Aorta (tissue), 5 donors: ENCODE measurements at places on chromosomes 12 and 14.

DNA sequence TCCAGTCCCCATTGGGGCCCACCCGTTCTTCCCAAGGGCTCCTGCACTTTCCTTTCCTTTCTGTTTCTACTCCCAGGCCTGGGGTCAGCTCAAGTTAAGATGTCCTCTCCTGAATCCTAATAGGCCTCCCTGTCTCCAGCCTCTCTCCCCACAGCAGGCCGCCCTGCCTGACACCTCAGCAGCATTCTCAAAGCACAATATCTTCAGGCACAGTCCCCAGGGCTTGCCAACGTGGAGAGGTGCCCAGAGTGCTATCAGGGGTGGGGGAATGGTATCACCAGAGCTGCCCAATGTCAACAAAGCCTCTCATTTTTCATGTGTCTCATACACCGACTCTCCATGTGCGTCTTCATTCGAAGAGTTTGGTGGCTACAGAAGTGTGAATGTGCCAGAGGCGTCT, 123.0 kb downstream of the FOXN3 start:
- DNase-seq, result no peak

DNA sequence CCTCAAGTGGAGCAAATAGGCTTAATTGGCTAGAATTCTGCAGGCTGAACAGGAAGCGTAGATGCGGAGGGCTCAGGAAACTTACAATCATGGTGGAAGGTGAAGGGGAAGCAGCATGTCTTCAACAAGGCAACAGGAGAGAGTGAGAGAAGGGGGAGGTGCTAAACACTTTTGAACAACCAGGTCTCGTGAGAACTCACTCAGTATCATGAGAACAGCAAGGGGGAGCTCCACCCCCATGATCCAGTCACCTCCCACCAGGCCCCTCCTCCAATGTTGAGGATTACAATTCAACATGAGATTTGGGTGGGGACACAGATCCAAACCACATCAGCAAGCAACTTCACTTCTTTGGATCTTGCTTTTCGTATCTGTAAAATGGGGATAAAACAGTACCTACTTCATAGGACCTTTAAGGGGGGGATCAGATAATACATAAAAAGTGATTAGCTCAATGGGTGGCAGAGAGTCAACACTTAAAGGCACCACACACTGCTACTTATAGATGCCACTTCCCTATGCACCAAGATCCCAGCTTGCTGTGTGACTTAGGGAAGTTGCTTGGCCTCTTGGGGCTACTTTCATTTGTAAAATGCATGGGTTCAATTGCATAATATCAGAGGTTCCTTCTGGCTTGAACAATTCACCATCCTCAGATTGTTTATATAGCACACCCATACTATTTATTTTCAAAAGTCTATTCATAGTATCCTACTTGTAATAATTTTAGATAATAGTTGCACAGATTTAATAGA, 184.8 kb upstream of the RPH3A start:
- DNase-seq, result no peak

- no peak for DNase-seq
These were observed 54.1 kb downstream of the PLXNC1 start for GRCh38 chr12:94202245-94203180.

DNA sequence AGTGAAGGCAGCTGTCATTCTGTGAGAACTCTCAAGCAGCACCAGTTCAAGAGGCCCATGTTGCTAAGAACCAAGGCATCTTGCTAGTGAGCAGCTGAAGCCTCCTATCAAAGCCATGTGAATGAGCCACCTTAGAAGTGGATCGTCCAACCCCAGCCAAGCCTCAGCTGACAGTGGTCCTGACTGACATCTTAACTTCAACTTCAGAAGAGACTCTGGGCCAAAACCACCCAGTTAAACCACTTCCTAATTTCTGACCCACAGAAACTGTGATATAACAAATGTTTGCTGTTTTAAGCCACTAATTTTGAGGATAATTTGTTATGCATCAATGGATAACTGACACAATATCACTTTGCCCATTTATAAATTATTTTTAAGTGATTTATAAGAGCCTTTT, 256.0 kb downstream of the RPAP3 start:
- DNase-seq, result no peak

GRCh38 chr14:38176379-38176778, 31.3 kb upstream of the SSTR1 start:
- DNase-seq, result no peak

GRCh38 chr12:7937833-7938506, 2.0 kb upstream of the SLC2A3 start:
- no peak for DNase-seq

GRCh38 chr12:56206452-56207166, 15.1 kb downstream of the RNF41 start:
- DNase-seq, result peak; percentile 69

- no peak for DNase-seq
These were observed 341.5 kb upstream of the DDHD1 start for GRCh38 chr14:53494587-53494986.

DNA sequence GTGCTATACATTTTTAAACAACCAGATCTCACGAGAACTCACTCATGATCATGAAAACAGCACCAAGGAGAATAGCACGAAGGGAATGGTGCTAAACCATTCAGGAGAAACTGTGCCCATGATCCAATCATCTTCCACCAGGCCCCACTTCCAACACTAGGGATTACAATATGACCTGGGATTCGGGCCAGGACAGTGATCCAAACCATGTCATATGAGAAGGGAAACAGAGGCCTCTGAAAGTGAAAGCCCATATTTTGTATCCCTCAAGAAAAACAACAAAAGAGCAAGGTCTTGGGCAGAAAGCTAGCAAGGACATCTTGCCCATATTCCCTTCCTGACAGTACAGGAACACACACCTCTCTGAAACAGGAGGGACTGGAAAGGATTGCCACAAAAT, 163.9 kb upstream of the VASH1 start:
- DNase-seq, result no peak

DNA sequence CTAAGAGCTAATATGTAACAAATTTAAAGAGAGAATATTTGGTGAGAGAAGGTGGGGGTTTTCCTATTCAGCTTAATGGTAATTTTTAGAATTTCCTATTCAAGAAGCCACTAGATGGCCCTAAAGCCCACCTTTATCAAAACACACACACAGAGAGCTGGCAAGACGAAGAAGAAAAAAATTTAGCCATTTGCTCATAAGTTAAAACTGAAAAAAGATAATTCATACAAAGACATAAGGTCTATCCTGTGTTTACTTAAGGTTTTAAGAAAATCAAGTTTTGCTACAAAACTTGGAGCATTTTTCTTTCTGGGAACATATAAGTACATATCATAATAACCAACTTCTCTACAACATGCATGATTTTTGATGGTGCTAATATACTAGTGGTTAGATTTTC, 46.8 kb upstream of the PCED1B start:
- DNase-seq, result no peak

DNA sequence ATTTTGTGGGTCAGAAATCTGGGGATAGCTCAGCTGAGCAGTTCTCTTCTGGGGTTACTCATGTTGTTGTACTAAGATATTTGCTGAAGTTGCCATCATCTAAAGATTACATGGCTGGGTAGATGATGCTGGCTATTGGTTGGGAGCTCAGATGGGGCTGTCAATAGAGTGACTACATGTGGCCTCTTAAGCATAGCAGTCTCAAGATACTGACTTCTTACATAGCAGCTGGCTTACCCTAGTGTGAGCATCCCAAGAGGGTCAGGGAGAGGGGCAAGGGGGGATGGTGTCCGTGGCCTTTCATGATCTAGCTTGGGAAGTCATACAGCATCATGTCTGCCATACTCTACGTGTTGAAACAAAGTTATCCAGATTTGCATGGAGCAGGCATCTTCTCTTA, 90.1 kb upstream of the HMGA2 start:
- no peak for DNase-seq

- no peak for DNase-seq
These were observed 79.7 kb downstream of the SPTB start for GRCh38 chr14:64800000-64800399.

GRCh38 chr12:5489760-5490406, 58.0 kb downstream of the NTF3 start:
- no peak for DNase-seq

DNA sequence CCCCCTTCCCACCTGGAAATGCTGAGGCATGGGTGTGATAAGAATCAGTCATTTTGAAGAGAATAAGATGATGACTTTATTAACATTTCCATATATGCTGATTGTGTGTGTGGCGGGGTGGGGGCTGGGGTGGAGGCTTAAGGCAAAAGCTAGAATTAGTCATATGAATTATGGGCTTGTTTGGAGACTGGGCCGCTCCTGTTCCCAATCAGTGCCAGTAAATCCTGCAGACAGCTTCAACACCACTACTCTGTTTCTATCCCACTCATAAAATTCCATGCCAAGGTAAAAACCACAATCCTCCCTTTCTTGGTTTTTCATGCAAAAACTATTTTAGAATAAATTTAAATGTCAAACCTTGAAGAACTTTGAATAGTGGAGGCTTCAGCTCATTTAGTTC, 29.9 kb upstream of the SLC38A2 start:
- peak; percentile 78 for DNase-seq

DNA sequence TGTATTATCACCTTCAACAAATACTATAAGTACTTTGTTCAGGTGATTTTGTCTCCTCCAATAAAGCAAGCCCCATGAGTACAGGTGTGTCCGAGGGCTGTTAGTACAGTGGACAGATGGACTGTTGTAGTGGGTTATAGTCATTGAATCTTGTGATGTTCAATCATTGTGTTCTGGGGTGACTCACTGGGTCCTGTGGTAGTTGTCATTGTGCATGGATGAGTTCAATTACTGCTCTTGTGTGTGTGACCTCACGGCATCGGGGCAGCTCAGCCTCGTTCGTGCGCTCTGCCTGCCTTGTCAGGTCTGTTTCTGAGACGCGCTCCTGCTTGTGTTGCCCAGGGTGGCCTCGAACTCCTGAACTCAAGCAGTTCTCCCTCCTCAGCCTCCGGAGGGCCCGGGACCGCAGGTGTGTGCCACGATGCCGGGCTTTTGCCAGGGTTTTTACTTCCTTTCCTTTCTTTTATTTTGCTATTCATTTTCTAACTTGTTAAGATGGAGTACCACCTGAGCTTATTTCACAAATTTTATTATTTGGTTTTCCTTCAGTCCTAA, 72.2 kb downstream of the DDX51 start:
- DNase-seq, result no peak

DNA sequence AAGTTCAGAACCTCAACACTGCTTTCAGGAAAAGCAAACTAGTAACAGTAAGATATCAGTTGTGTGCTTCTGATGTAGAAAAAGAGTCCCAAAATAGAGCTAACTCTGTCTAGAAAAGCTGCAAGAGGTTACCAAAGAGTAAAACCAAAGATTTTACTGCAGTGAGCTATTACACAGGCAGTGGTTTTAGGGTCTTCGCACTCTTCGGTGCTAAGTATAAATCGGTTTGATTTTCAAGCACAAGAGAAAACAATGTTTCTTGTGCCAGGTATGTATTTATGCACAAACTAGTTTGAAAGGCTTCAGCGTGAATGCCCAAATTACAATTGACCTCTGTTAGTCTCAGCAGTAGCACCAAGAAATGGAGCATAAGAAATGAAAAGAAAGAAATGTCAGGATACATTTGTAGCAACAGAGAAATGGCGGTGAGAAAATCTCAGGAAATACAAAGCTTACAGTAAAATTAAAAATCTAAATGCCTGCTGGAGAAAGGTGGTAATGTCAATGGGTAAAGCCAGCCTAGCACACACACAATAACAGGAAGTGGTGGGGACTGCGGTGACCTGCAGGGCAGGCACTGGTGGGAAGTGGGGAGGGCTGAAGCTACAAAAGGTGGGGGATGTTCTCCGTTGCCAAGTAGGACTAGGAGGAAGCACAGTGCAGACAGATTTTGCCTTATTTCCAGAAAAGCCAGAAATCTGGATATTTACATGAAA, 18.0 kb upstream of the DYRK2 start:
- DNase-seq, result no peak

DNA sequence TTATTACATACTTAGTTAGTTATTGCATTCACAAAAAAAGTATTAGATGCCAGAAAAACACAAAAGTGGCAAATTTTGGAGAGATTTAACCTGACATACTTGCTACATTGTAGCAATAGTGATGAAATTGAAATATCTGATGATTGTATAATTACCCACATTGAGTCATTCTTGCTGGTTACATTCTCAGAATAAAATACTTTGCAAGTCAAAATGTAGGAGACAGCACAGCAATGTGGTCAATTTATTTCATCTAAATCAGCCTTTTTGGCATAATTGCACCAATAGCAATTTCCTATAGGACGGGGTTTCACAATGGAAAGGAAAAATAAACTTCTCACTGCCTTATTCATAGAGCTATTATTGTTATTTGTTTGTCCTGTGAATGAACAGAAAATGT, 125.0 kb upstream of the ETV6 start:
- no peak for DNase-seq

DNA sequence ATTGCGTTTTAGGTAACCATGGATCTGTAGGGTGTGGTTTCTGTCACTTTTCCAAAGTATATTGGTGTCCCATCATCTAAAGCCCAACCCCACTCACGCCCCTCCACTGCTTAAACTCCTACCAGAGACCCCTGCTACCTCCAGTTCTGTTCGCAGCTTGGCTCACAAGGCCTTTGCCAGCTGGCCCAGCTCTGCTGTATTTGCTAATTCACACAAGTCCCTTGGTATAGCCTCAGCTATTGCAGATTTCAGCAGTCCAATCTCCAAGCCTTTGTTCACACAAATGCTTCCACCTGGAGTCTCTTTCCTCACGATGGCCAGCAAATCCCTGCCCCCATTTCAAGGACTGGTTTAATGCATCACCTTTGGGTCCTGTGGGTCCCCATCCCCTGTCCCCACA, 24.2 kb downstream of the ISCA2 start:
- DNase-seq, result peak; percentile 43

DNA sequence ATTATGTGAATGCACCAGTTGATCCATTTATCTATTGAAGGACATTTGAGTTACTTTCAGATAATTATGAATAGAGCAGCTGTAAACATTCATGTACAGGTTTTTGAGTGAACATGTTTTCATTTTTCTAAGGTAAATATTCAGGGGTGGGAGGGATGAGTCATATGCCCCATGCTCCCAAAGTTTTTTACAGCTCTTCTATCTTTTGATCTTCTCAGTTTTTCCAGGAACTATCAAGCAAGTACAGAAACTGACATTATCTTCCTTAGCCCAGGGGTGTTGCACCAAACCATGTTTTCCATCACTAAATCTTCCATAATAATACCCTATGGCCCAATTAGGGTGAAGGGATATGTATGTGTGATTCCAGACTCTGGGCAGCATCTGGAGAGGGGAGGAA, 384.5 kb downstream of the EMP1 start:
- no peak for DNase-seq

DNA sequence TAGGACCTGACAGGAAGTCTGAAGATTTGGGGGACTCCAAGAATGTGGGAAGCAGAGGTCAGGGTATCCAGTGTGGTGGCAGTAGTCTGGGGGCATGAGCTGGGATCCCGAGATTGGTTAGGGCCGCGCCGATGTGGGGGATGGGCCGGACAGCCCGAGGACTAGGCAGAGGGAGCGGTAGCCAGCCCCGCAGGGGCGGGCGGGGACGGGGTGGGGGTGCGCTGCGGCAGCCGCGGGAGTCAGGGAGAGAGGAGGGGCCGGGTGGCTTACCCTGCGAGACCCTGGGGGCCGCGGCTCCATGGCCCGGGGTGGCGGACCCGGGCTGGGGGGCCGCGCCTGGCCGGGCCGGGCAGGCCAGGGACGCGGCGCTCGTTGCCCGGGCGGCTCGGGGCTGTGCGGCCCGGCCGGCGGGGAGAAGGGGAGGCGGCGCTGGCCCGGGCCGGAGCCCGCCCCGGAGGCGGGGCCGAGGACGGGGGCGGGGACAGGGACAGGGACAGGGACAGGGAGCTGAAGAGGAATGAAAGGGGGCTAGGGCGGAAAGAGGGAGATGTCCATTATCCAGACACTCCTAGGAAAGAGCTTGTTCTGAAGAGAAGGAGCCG, 5.6 kb downstream of the ZNF385A start:
- DNase-seq, result no peak
